ENCODE measurements at places on chromosomes 12 and 14.

GRCh38 chr12:123034865-123035264, 54.4 kb downstream of the ARL6IP4 start:
- no peak for DNase-seq

DNA sequence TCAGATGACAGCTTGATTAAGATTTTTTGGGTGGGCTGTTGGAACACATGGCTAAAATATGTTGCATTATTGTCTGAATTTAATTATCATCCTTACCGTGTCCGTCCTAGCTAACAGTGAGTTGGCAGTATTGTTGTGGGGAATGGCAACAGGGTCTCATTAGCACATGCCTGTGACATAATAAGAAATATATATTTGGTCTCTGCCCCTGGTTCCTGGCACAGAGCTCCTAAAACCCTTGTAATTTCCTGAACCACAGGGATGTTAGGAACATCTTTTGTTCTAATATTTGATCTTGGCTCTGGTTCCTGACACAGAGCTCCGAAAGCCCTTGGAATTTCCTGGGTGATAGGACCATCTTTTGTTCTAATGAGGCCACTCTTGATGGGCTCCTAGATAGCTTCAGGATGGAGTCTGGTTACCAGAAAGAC, 76.0 kb downstream of the SYNE2 start:
- DNase-seq = no peak

DNA sequence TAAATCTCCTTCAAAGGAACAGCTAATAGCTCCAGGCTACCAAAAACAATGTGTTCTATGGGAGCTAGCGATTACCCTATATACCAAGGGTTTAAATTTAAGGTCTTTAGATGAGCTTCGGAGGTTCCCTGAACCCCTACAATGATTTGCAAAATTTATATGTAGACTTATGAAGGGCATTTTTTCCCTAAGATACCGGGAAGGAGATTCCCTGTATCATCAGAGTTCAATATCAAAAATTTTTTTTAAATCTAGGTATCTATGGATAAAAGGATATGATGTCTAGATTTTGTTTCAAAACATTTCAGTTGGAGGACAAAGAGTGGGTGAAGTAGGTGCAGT, 17.9 kb upstream of the COL2A1 start:
- DNase-seq = no peak

- DNase-seq = no peak
Observed at GRCh38 chr14:80982711-80983110, 27.3 kb downstream of the TSHR start.

DNA sequence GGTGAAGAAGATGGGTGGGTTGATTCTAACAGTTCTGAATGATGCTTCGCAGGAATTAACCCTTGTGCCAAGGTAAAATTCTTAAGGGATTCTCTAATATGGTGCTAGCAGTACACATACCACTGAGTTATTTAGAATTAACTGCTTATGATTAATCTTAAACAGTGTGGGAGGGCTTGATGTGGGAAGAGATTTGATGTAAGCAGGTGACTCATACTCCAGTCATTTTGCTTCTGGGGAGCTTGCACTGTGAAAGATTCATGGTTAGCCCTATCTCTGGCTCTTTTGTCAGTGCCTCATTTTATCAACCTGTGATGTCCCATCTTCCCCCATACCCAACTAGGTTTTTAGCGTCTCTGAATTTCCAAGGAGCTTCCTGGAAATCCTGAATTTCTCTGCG, 83.8 kb downstream of the NRXN3 start:
- DNase-seq = no peak

GRCh38 chr14:61346793-61347192, 25.4 kb downstream of the PRKCH start:
- DNase-seq = no peak

DNA sequence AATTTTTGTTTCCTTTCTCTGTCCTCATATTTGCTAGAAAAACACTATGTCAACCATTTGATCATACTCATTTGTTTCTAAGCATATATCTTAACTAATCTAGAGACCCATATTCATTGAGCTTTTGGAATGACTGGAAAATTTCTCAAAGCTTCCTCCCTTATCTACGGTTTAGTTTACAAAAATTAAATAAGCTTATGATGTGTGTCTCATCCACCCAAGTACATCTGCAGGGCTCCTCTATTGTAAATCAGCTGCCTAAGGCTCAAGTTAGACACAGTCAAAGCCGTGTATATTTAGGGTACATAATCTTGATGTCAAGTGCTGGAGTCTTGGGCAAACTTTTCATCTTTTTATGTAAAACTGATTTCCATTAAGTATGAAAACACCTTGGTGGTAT, 370.5 kb downstream of the DIO2 start:
- no peak for DNase-seq

GRCh38 chr12:46415552-46415951, 43.0 kb upstream of the SLC38A2 start:
- DNase-seq = no peak

DNA sequence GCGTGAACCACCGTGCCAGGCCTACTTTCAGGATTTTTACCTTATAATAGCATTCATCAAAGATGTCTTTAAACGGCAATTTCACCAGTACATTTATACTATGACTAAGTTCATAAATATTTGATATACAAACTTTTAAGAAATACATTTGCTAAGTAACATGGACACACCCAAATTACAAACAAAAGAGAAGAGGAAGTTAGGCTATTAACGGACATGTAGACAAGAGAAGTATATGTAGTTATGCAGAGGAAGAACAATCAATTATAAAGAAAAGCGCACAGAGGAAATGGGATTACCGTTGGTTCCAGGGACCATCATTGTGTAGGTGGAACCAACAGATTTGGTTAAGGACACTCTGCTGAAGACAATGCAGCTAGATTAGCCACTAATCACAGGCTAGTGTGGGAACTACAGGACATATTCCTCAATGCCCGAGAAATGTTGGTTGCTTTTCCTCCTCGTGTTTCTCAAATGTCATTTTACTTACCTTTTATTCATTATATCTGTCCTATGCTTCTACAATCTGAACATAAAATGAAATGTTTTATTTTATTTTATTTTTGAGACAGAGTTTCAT, 24.0 kb upstream of the PKP2 start:
- no peak for DNase-seq

DNA sequence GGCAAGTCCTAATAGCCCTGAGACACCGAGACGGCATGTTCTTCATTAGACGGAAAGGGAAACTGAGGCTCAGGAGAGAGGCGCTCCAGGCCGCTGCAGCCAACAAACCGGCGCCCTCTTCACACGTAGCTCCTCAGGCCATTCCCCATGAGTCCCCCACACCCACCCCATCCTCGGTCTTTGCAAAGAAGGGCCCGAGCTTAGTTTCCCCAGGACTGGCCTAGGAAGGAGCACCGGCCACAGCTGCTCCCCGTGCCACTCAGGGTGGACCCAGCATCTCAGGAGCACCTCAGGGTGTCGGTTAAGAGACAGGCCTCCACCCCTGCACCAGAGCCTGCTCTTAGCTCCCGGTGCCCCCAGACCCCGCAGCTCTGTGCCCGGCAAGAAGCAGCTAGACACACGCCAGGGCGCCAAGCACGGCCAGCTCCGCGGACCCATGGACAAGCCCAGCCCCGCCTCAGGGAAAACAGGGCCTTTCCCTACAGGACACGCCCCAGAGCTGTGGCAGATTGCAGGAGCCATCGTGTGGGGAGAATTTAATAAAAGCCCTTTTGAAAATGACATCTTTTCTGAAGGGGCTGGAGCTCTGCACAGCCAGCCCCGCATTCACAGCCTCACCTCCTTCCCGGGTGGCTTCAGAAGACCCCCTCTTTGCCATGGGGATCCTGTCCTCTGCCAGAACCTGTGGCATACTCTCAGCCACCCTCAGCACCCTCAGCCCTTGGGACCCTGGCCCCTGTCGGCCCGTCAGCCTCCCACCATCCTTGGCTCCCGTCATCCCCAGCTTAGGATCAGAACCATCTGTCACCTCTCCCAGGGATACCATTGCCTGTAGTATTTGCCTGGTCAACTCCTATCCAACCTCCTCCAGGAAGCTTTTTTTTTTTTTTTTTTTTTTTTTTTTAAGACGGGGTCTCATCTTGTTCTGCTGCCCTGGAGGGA, 59.7 kb downstream of the LGMN start:
- no peak for DNase-seq

- DNase-seq = no peak
Observed at GRCh38 chr12:106584104-106585064, 1.6 kb downstream of the RFX4 start.

GRCh38 chr12:25241167-25242020, 9.3 kb downstream of the KRAS start:
- DNase-seq = no peak

DNA sequence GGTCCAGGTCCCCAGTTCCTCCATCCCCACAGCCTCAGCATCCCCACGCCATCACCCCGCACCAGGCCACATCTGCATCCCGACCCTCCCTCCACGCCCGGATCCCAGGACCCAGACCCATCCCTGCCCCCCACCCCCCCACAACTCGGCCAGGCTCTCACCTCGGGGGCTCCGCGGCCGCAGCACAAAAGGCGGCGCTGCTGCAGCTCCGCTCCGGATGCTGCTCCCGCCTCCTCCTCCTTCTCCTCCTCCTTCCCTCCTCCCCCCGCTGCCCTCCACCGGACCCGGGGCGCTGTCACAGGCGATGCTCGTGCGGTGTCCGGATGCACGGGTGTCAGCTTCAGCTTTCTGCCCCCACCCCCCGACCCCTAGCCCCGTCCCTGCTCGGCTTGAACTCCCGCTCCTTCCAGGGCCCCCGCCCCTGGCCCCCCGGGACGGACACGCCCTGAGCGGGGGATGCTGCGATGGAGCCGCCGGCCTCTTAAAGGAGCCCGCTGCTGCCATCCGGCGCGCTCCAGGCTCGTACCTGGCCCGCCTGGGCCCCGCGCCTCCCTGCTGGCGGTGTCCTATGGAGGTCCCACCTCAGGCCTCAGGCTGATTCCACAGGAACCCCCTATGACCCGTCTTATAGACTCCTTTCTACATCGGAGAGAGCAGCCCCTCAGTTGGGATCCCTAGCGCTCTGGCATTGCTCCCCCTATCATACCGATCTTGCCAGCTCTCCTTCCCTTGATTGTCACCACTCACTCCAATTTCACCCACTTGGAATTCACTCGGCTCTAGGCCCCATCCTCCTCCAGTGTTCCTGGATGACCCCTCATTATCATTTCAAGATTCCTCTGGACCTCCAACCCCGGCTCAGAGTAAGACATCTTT, at the start of gene MAP3K12:
Gene MAP3K12, minus strand, starts transcription at position 193 of the 876 bp plus-strand sequence. CDS start 12,067 bp downstream, outside the sequence.
- peak; percentile 21 for DNase-seq

- no peak for DNase-seq
Observed at GRCh38 chr12:1978078-1978862, 26.0 kb downstream of the DCP1B start.

DNA sequence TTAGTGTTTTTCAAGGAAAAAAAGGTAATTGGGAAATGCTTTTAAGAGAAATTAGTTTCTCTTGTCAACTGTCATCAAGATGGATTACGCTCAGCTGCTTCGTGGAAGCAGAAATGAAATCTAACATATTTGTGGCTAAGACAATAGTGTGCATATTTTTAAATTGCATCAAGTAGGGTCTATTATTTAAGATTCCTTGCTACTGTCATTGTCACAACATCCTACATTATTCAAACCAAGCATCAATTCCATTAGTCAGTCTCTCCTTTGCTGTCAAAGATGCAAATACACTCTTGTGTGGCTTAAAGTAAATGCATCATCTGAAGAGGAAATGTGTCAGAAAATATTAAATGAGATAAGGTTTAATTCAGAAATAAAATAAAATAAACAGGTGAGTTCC, 1277.6 kb upstream of the SEL1L start:
- no peak for DNase-seq

DNA sequence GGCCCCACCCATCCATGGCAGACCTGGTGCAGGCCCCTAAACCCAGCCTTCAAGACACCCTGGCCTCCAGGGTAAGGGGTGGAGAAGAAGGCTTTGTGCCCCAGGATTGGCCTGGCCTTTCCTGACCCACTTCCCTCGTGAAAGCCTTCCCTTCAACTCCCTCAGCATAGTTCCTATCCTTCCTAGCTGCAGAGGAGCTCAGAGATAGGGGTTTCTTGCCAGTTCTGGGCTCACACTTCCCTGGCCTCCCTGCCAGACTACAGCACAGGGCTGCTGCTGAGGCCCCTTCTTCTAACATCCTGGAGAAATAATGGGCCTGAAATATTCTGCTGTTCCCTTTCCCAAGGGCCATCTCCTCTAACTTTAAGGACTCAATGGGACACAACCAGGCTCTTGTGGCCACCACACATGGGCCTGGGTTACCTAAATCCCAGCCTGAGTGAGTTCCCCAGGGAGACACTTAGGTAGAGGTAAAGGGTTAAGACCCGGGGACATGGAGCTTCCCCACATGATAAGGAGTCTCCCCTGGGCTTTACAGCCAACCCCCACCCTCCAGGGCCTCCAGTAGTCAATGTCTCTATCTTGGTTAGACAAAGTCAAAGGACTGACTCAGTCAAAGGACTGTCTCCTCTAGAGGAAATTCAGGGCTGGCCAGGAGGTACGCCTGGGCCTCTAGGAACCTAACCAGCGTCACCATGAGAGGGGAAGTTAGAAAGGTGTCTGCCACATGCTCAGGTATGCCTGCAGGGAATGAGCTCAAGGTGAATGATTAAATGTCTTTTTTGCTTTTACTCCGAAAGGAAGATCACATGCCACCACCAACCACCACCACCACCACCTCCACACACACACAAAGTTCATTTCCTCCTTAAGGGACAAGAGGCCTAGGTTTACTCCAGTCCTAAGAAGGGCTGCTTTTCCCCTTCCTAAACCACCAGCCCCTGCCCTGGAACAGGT, 7.1 kb downstream of the ZFP36L1 start:
- DNase-seq = no peak

DNA sequence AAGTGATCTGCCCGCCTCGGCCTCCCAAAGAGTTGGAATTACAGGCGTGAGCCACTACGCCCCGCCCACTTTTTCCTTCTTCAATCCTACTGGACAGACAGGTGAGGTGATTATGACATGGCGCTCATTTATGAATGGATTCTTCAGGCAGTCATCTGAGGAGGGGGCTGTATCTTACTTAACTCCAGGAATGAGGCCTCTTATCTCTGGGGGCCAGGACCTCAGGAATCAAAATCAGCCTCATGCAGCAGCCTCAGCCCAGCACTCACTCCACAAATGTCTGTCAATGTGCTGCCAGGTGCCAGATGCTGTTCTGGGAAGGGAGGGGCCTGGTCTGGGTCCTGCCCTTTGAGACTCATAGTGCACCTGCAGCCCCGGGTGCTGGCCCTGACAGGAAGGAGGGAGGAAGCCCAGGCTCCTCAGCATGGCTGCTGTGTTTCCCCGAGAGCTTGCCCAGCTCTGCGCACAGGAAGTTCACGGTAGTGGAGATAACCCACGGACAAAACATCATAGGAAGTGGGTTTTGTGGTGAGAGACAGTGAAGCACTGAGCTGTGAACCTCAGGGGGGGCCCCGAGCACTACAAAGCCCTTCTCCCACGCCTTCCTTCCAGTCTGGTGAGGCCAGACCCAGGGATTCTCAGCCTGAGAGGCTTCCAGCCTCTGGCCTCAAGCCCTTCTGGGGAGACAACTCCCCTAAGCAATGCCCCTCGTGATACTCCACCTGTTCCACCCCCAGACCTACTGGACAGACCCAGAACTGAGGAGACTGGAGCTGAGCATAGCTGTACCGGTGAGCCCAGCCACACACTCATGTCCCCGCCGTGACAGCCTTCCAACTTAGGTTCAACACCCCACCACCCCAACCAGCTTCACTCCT, 22.3 kb downstream of the GALNT6 start:
- peak; percentile 60 for DNase-seq

GRCh38 chr12:43540470-43540869, 11.5 kb downstream of the ADAMTS20 start:
- no peak for DNase-seq
